Spleen (tissue), 13 donors: ENCODE measurements at places on chromosomes 5 and 9.

GRCh38 chr9:30713243-30713642 is 1671.2 kb upstream of the ACO1 start:
- no peak for DNase-seq

- DNase-seq = no peak
Measured at GRCh38 chr9:119026120-119026519, 343.1 kb downstream of the BRINP1 start.

GRCh38 chr5:67221487-67222242 is 25.1 kb upstream of the CD180 start:
- peak; percentile 73 for DNase-seq

DNA sequence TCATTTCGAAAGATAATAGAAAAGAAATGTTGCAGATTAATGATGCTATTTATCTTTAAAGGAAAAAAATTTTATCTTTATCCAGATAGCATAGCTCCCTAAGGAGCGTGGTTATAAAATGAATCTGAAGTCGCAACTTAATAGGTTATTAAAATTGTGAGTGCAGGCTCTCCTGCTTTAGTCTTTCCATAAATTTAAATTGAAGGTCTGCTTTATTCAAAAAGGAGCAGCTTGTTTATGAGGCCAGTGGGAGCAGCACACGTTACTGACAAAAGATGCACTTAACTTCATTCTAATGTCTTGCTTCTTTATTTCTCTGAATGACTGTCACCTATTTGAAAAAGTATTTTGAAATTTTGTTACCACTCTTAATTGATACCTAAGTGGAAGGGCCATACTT is 95.0 kb downstream of the ZCCHC7 start:
- no peak for DNase-seq

GRCh38 chr5:1974501-1975405 is 92.0 kb upstream of the IRX4 start:
- no peak for DNase-seq

DNA sequence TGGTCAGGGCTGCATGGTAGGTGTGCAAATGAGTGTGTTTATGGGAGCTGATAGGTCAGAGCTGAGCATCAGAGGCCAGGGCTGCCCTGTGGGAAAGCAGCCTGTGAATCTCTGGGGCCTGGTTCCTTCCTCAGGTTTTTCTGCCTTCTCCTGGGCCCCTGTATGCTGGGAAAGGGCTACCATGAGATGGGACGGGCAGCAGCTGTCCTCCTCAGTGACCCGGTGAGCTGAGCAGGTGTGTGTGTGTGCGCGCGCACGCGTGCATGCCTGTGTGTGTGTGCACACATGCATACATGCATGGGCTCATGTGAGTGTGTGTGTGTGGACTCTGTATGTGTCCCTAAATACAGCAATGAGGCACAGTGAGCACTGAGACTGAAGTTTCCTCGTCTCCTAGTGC is 2.3 kb downstream of the SLC4A9 start:
- DNase-seq = no peak

DNA sequence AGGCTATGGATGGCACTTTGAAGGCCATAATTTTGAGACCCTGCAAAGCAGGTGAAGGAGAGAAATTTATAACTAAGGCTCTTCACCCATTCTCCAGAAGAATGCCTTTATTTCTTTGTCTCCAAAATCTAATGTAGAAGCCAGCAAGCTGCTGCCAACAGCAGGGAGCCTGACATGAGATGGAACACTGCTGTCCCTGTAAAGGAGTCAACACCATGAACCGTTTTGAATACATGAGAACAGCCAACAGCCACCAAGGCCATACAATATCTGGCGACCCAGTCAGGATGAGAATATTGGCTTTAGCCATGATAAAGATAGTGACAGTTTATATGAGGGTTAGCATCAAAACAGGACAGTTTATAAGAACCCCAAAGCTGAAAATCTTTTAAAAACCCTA is 121.2 kb upstream of the LIFR start:
- DNase-seq = no peak

- DNase-seq = peak; percentile 93
Measured at GRCh38 chr5:140357726-140358093, 2.3 kb upstream of the SLC4A9 start.

DNA sequence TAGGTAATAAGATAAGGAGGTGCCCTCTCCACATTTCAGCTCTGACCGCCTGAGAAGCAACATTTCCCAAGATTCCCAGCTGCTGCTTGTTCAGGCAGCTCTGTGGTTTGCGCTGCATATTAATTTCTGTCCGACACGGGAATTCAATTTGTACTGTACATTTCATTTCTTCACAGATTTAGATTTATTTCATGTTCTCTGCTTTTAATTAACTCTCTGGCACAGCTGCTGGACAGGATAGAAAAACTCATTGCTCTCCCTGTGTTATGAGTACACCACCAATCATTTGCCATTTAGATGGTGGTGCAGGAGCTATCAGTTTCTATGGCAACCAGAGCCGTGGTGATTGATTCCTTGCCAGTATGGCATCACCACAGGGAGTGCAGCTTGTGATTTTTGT is 558.5 kb downstream of the DMRTA1 start:
- DNase-seq = no peak

GRCh38 chr9:105059252-105059651 is 131.3 kb upstream of the ABCA1 start:
- no peak for DNase-seq

DNA sequence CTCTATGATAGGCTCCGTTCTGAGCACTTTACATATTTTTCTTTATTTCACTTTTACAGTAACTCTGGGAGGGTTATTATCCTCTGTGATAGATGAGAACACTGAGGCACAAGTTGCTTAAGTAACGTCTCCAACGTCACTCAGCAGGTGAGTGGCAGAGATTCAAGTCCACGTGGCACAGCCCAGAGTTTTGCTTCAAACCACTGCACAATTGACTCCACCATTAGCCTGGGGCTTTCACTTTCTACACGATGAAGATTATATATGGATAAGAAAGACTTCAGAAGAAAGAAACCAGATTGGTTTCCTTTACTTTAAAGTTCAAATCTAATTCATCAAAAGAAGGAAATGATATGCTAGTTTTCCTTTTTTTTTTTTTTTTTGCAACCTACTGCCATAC is 245.9 kb downstream of the SYK start:
- no peak for DNase-seq

- DNase-seq = no peak
Measured at GRCh38 chr5:87121304-87122150, 146.2 kb upstream of the RASA1 start.

DNA sequence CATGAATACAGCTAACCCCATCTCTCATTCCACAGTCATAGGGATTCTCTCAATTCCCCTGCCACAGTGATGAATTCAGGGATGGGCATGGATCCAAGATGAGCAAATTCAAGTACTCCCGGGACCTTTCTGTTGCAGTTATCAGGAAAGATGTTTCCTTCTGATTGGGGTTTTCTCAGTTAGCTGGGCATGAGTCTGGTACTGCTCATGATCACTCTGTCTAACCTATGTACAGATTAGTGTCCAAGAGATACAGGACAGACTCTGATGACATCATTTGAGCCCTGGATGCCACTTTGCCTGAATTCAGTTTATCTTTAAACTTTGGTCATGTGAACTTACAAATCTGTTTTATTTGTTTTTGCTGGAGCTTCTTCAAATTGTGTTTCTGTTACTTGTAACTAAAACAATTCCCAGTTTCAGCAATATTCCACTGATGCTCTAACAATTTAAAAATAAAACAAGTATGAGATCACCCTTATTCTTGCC is 257.7 kb upstream of the KLF9 start:
- DNase-seq = no peak

- DNase-seq = no peak
Measured at GRCh38 chr9:107175816-107176435, 107.2 kb upstream of the RAD23B start.

DNA sequence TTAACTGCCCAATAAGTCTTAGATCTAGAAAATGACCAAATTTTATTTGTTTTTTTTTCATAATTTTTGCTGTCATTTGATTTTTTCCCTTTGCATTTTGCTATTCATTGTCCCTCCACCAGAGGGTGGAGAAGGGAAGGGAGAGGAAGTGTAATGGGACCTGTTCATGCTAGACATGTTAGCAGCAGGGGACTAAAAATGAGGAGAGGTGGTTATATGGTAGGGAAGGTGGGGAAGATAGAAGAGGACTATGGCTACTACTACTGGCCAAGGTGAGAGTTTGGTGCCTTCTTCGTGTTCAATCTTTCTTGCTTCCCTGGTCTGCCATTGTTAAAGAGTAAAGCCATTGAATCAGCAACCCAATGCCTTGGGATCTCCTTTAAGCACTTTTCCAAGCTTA is 6.4 kb downstream of the GRIA1 start:
- no peak for DNase-seq
